ENCODE measurements at places on chromosomes 7 and 10. TPM values are rescaled to one million over a fixed set of nuclear protein-coding genes. Genes with fewer than 3 reads are reported as not detected.

Gene IFIT1B
- 0.11 TPM for polyA plus RNA-seq

Gene NEUROD6
- 0.06 TPM for polyA plus RNA-seq

Gene C10orf62
- 0.35 TPM for polyA plus RNA-seq

Gene CCDC172
- polyA plus RNA-seq = not detected
